ENCODE measurements at places on chromosomes 7 and 10.

GRCh38 chr10:49592726-49593563 lies 17.2 kb upstream of the SLC18A3 start:
- ATAC-seq = peak; percentile 61

- ATAC-seq = no peak
Measured at GRCh38 chr10:18473424-18474117, 177.8 kb downstream of the NSUN6 start.

GRCh38 chr10:55500931-55501559 lies 700.0 kb upstream of the PCDH15 start:
- ATAC-seq = no peak

DNA sequence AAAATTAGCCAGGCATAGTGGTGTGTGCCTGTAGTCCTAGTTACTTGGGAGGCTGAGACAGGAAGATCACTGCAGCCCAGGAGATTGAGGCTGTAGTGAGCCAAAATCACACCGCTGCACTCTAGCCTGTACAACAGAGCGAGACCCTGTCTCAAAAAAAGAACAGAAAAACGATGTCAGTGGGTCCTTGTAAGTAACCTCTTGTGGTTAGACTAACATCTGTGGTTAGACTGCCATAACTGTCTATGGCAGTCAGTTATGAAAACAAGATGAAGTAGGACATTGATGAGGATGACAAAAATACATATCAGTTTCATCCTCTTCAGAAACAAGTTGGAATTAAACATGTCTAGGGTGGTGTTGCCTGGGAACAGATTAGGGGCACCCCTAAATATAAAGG lies 53.3 kb downstream of the AKAP9 start:
- ATAC-seq = no peak

DNA sequence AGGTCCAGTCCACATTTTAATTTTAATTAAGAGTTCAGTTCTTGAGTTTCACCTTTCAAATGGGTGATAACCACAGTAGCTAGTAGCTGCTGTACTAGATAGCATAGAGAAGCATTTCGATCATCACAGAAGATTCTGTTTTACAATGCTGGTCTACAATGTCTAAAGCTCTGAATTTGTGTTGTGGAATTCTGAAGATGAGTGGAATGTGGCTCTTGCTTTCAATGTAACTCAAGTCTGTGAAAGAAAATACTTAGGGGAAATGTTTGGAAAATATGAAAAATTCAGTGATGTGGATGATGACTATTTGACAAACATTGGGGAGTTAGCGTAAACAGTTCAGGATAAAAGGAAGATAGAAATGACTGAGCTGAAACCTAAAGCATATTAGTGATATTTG lies 139.4 kb downstream of the GNAT3 start:
- no peak for ATAC-seq

DNA sequence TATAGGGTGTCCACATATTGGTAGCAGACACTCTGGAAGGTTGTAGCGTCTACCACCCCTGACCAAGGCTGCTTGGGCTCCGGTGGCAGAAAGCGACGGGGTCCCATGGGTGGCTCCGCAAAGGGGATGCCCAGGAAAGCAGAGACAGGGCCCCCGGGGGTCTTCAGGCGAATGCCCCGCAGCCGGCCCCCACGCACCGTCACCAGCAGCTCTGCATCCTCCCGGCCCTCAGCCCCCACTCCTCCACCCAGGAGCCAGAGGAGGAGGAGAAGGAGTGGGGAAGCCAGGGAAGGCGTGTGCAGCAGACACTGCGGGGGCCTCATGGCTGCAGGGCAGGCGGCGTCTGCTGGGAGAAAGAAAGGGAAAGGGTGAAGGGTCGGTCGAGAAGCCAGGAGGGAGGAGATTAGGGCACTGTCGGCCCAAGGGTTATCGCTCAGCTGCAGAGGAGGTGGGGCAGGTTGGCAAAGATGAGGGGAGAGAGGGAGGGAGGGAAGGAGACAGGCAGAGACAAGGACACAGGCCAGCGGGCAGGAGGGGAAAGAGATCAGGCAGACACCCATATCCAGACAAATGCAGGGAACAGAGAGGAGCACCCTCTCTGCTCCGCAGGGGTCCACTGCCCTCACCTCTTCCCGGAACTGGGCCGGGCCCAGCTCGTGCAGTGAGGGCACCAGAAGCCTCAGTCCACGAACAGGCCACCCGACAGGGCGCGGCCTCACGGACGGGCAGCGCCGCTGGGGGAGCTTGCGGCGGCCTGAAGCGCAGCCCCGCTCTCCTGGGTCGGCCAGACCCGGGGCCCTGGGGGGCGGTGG lies 1.6 kb downstream of the ACHE start:
- no peak for ATAC-seq

DNA sequence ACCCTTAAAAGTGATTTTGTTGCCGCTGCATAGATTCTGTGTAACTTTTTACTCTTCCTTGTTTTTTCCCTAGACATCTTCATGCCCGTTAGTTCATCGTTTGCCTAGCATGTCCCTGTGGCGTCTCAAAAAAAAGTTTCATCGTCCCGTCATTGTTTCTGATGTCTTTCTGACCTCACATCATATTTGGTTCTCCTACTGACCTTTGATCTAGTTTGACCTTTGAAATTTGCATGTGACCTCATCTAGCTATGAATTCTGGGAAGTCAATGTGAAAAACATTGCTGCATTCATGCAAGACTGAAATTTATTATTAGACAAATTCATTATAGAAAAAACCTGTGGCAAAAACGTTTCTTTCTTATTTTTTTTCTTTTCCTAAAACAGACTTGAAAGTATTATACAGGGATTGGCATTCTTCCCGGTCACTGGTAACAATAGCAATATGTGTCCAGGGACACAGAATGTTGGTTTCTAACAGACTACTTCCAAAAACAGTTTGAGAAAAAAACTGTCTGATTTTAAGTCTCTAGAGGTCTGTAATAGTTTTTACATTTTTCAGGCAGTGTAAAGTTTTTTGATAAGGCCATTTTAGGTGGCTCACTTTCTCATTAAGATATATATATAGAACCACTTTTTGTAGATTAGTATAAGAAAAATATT lies 280.9 kb downstream of the USP6NL start:
- no peak for ATAC-seq

- ATAC-seq = no peak
Measured at GRCh38 chr7:153628825-153629224, 423.4 kb upstream of the DPP6 start.

GRCh38 chr10:33345236-33345635 lies 10.8 kb upstream of the NRP1 start:
- ATAC-seq = no peak

GRCh38 chr10:110444004-110444337 lies 53.7 kb upstream of the DUSP5 start:
- no peak for ATAC-seq
